ENCODE measurements at places on chromosomes 3 and 15.

GRCh38 chr3:58633157-58633865 is 33.3 kb downstream of the FAM3D start:
- no peak for DNase-seq

DNA sequence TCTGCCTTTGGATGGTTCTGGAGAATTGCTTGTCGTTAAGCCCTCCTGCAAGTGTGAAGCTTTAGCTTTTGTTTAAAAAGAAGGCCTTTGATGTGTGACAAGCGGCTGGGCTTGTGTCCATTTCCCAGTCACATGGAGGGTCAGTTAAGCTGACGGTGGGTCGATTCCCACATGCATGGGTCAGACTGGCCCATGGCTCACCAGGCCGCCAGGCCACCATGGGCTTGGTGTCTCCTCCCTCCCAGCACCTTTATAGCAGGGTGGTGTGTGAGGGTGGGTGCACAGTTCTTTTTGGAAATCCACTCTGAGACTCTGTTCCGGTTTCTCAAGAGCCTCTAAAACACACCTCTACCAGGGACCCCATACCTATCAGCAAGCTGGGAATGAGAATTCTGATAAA is 67.2 kb downstream of the SCN5A start:
- no peak for DNase-seq

DNA sequence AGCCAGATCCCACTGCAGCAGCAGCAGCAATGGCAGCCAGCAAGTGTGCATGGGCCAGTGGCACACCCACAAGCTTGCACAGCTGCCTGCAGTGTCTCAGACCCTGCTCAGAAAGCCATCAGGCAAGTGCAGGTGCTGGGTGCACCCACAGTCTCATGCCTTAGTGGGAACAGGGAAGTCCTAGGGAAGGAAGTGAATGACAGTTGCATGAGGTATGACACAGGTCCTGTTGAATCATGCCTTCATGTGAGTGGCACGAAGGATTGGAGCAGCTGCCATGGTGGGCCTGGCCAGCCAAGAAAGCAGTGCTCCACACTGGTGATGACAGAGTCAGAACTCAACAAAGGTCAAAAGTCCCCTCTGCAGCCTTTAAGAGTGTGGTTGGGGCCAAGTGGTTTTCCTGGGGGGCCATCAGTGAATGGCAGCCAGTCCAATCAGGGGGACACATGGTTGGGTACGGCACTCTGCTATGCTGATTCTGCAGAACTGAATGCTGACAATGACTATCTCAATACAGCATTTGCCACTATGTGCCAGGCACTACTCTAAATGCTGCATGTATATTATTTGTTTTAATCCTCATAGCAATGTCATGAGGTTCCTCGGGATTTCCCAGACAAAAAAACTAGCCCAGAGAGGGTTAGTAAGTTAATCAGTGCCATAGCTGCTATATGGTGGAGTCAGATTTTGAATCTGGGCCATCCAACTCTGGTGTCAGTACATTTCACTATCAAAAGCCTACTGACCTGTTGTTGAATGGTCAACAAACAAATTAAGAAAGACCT is 94.3 kb downstream of the AQP9 start:
- no peak for DNase-seq

GRCh38 chr3:97579365-97579764 is 185.2 kb upstream of the ARL6 start:
- DNase-seq = no peak

DNA sequence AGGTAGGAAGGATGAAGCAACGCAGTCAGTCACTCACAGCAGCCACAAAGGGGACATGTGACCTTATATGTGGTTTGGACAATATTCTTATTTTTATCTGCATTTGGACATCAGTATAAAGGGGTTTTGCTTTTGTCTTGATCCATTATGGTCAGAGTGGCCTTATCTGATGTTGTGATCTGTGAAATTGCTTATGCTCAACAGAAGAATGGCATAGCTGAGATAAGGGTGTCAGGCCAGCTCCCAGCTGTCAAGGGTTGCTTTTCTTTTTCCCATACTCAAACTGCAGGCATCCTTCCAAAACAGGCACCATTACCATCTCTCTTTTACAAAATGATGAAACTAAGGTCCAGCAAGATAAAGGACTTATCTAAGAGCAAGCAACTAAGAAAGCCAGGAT is 28.1 kb downstream of the DCLK3 start:
- no peak for DNase-seq

- no peak for DNase-seq
Observed at GRCh38 chr15:80785811-80786354, 6.7 kb downstream of the CEMIP start.

DNA sequence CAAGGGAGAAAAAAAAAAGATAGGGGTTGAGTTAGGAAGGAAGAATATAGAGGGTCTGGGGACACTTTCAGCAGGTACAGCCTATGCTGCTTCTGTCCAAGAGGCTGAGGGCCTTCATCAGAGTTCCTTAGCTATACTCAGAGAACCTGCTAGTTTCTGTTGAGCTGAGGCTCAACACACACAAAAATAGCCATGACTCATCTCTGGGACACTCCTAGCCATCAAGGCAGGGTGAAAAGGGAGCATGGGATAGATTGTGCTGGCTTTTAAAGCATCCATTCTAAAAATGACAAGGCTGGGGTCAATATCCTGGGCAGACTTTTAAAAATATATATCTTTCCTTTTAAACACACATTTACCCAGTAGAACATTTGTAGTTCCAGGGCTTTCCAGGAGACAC is 2.8 kb upstream of the RTP2 start:
- no peak for DNase-seq

GRCh38 chr15:95895508-95895907 is 435.0 kb upstream of the NR2F2 start:
- DNase-seq = peak; percentile 28

DNA sequence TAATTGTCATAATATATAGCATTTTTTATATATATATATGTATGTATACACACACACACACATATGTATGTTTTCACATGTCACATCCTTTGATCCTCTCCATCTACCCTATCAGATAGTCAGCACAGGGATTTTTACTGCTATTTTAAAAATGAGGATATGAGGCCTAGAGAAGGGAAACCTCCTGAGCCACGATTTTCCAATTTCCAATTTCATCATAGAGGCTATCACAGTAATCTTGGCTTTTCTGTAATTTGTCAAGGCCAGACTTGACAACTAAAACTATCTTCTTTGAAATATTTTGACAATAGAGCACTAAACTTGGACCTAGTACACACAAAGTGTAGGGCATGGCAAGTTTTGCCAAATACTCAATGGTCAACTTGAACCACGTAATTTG is 42.5 kb downstream of the IL1RAP start:
- no peak for DNase-seq

GRCh38 chr3:31284776-31285175 is 247.9 kb upstream of the STT3B start:
- DNase-seq = no peak

GRCh38 chr3:61796088-61796680 is 234.8 kb downstream of the PTPRG start:
- no peak for DNase-seq

DNA sequence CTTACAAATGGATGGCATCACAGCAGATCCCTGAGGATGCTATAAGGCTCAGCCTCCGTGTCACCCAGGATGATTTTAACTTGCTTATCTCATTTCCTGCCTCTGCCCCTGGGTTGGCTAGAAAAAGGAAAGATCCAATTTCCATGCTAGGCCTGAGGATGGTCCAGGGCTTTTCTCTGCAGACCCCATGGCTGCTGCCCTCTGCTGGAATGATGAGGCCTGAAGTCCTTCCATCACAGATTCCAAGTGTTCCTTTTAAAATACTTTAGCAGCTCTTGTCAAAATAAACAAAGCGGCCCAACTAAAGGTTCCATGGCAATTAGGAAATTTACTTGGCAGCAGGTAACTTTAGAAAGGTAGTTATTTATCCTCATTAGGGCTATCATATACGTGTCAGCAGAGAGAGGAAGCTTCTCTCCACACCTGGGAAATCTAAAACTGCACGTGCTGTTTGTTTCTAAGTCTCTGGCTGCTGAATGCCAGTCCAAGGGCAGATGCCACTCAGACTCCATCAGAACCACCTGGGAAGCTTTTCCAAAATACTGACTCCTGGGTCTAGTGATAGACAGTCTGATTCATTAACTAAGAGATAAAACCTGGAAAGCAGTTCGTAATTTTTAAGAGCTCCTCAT is 401.9 kb upstream of the IL12A start:
- no peak for DNase-seq

DNA sequence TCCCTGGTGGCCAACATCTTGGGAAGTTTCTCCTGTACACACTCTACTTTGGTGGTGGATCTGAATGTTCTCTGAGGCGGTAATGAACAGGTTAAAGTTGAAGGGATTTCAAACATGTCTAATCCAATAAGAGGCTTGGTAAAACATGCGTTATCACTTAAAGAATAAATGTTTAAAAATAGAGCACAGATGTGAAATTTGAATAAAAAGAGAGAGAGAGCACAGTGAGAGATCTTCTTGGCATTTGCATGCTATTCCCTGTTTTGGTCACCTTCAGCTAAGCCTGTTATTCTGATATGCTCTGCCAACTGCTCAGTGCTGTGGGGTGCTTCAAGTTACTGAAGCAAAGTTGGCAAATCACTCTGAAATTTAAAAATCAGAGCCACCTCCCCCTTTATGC is 237.7 kb upstream of the WNT5A start:
- no peak for DNase-seq
